ENCODE measurements at places on chromosomes 2 and 18. TPM values are rescaled to one million over a fixed set of nuclear protein-coding genes. Genes with fewer than 3 reads are reported as not detected.

GRCh38 chr2:147096671-147097070, 748.2 kb upstream of the ACVR2A start:
- no peak for DNase-seq

DNA sequence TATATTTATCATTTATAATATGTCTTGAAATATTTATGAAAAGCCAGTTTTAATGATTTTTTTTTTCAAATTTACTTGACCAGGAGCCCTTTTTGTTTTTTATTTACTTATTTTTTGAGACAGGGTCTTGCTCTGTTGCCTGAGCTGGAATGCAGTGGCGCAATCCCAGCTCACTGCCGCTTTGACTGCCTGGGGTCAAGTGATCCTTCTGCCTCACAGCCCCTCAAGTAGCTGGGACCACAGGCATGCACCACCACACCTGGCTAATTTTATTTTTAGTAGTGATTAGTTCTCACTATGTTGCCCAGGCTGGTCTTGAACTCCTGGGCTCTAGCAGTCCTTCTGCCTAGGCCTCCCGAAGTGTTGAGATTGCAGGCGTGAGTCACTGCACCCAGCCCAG, 5.7 kb downstream of the EPB41L5 start:
- DNase-seq, result no peak

Gene MOB4
- 35.1 TPM for total RNA-seq

Gene ANKRD30B
- 0.20 TPM for total RNA-seq

Gene CDH19
- 10.9 TPM for total RNA-seq

DNA sequence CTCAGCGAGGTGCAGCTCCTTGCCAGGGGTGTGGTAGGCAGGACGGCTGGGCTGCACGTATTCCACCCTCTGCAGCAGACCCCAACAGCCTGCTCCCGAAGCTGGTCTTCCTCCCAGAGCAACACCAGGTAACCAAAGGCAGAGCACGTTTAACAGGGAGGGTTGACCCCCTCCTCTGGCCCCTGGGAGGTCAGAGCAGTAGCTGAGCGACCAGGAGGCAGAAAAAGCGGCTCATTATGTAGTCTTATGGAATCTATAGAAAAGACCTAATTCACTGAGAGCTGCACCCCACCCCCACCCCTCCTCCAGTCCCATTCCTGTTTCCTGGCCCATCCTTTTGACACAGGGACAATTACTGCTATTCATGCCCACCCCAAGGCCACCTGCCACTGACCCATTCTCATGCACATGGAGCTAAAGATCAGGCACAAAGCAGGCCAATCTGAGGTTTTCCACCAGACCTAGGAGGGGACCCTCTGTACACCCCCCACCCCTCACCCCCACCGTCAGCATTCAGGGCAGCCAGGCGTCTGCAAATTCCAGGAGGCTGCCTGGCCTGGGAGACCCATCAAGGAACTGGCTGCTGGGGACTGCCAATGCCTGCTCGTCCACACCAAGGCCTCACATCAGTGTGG, 60.9 kb upstream of the FZD7 start:
- DNase-seq, result no peak

Gene DOK6
- total RNA-seq, result 64.4 TPM

DNA sequence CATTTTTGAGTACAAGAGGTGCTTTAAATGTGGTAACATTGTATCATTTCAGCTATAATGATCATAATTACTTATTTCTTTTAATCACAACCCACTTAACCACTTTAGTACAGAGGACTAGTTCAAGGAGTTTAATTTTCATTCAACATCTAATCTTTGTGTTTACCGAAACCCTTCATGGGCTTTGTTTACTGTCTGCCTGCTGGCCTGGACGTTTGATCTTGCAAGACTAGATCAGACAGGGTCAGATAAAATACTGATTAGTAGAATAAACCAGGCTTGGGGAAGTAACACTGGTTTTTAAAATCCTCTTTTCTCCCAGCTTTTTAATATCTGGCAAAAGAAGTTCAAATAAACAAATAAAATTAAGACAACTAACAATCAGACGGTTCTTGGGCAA, 93.6 kb downstream of the SATB2 start:
- no peak for DNase-seq

Gene FNDC4
- 42.5 TPM for total RNA-seq

Gene RSAD2
- 13.9 TPM for total RNA-seq

- DNase-seq, result no peak
These were observed 46.5 kb upstream of the SPAG16 start for GRCh38 chr2:213237787-213238186.

Gene IL36G
- total RNA-seq, result not detected

Gene EMX1
- not detected for total RNA-seq

DNA sequence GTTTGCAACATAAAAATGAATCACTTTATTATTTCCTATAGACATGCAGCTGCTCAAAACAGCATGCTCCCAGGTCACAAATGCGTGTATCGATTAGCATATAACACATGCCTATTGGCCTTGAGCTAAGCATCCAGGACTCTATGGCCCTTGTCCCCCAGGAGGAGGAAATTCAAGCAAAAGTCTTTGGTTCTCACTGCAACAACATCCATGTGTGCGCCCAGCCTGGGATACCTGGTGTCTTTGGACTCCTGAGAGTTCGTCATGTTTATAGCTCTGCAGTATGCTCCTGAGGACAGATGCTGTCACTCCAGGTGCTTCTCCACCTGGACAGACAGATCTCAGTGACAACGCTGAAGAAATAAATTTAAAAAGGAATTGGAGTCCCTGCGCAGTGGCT, 284.6 kb downstream of the PHLPP1 start:
- DNase-seq, result no peak

GRCh38 chr2:167681234-167682015, 566.0 kb downstream of the STK39 start:
- DNase-seq, result no peak

- no peak for DNase-seq
These were observed 187.8 kb upstream of the HNRNPA3 start for GRCh38 chr2:177024765-177025164.

Gene GCKR
- total RNA-seq, result 0.20 TPM

Gene REL
- total RNA-seq, result 8.7 TPM

- DNase-seq, result no peak
These were observed 58.2 kb downstream of the KIAA1328 start for GRCh38 chr18:36887114-36887513.

Gene EGR4
- total RNA-seq, result 0.10 TPM
